ENCODE measurements at places on chromosomes 6 and 20.

- no peak overlapping the region for H3K4me3 ChIP-seq
- DNase-seq: peak; percentile 77
- peaks cover 20% of the 10 kb centered on the region for H3K4me1 ChIP-seq
- no peak overlapping the region for H3K27ac ChIP-seq
- H3K36me3 ChIP-seq: no peaks in the 10 kb centered on the region
- no peaks in the 10 kb centered on the region for H3K27me3 ChIP-seq
Measured at GRCh38 chr6:160973311-160974250, 18.0 kb upstream of the MAP3K4 start.

DNA sequence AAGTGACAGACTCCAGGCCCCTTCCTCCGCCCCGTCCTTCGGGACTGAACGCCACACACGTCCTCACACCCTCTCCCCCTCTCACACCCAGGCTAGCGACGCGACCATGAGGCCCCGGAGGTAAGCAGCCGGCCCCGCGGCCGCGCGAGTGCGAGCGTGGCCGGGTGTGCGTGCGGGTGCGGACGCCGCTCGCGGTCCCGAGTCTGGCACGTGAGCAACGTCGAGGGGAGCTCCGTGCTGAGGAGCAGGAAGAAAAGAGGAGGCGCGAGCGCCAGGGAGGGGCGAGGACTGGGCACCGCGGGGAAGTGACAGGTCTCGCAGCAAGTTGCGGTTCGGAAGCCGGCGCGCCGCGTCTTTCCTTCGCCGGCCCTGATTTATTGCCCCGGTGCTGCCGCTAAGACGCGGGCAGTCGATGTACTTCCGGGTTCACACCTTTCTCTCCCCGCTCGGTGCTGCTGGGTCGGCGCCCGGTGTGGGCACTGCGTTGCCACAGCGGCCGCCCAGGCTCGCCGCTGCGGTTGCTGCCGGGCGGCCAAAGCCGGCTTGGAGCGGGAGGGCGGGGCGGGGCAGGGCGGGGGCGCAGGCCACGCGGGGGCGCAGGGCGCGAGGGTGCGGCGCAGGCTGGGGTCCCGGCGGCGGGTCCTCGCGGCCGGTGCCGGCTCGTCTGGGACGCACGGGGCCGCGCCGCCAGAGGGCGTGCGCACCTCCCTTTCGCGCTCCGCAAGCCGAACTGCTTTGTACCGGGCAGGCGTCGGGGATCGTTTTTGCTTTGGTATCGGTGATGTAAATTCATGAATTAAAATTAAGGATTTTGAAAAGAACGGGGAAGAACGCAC, 15.8 kb upstream of the LIN28B start:
- peaks cover 4% of the 10 kb centered on the region for H3K4me1 ChIP-seq
- H3K4me3 ChIP-seq: peak overlapping the region; percentile 34
- H3K36me3 ChIP-seq: no peaks in the 10 kb centered on the region
- peak; percentile 50 for DNase-seq
- peaks cover 30% of the 10 kb centered on the region for H3K27me3 ChIP-seq
- no peak overlapping the region for H3K27ac ChIP-seq

- H3K27ac ChIP-seq: no peak overlapping the region
- H3K36me3 ChIP-seq: peaks cover 32% of the 10 kb centered on the region
- no peaks in the 10 kb centered on the region for H3K4me1 ChIP-seq
- no peak for DNase-seq
Measured at GRCh38 chr6:7604003-7604402, 14.0 kb downstream of the SNRNP48 start.

- no peaks in the 10 kb centered on the region for H3K36me3 ChIP-seq
- H3K27ac ChIP-seq: no peak overlapping the region
- H3K27me3 ChIP-seq: no peaks in the 10 kb centered on the region
- peak; percentile 67 for DNase-seq
- no peaks in the 10 kb centered on the region for H3K4me1 ChIP-seq
Measured at GRCh38 chr6:104527311-104527710, 332.4 kb downstream of the HACE1 start.

- H3K4me3 ChIP-seq: no peak overlapping the region
- DNase-seq: peak; percentile 78
- H3K36me3 ChIP-seq: no peaks in the 10 kb centered on the region
- peak overlapping the region; percentile 90 for H3K27ac ChIP-seq
- no peaks in the 10 kb centered on the region for H3K27me3 ChIP-seq
Measured at GRCh38 chr20:33423141-33423834, 20.3 kb downstream of the SNTA1 start.

GRCh38 chr20:5180421-5180820, 53.6 kb downstream of the CDS2 start:
- no peak for DNase-seq
- no peaks in the 10 kb centered on the region for H3K27me3 ChIP-seq
- no peak overlapping the region for H3K4me3 ChIP-seq
- H3K36me3 ChIP-seq: peaks cover 47% of the 10 kb centered on the region
- H3K4me1 ChIP-seq: peaks cover 3% of the 10 kb centered on the region

DNA sequence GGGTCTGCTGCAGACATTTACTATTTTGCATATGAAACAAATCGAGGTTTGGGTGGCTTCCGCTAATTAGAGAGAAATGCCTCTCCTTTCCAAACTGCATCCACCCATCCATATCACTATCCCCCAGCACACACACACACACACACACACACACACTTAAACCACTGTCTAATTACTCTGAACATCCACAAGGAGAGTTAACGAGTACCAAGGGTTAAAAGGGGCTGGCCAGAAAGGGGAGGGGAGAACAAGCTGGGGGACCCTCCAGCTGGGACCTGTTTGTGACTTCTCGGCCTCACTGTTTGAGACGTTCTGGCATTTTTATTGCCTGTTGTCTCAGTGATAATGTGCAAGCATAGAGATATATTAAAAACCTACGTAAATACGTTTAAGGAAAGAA, 261.2 kb downstream of the FOXC1 start:
- DNase-seq: no peak
- H3K27ac ChIP-seq: no peak overlapping the region
- H3K4me1 ChIP-seq: peaks cover 30% of the 10 kb centered on the region
- peaks cover 5% of the 10 kb centered on the region for H3K27me3 ChIP-seq
- H3K4me3 ChIP-seq: no peak overlapping the region

- H3K27ac ChIP-seq: no peak overlapping the region
- no peak overlapping the region for H3K4me3 ChIP-seq
- no peaks in the 10 kb centered on the region for H3K36me3 ChIP-seq
- no peaks in the 10 kb centered on the region for H3K27me3 ChIP-seq
- peaks cover 15% of the 10 kb centered on the region for H3K4me1 ChIP-seq
Measured at GRCh38 chr6:15366003-15366535, 120.2 kb downstream of the JARID2 start.

DNA sequence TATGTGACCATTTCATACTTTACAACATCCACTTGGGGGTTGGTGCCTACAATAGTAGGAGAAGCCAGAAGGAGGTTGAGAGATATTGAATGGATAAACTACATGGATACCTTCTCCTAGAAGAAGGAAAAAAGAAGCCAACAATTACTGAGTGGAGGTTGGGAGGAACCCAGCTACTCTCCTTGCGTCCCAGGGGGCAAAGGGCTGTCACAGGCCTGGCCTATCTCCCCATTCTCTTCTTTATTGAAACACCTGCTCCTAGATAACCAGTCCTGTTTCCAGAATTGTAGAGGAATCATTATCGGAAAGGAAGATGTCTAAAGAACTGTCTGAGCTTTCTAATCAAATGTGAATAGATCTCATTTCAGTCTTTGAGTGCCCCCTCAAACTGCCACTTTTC, 115.1 kb downstream of the MAP7 start:
- no peak overlapping the region for H3K4me3 ChIP-seq
- no peak for DNase-seq
- no peaks in the 10 kb centered on the region for H3K27me3 ChIP-seq
- H3K4me1 ChIP-seq: no peaks in the 10 kb centered on the region
- no peaks in the 10 kb centered on the region for H3K36me3 ChIP-seq

- no peak overlapping the region for H3K4me3 ChIP-seq
- H3K27me3 ChIP-seq: no peaks in the 10 kb centered on the region
- peak; percentile 10 for DNase-seq
- H3K4me1 ChIP-seq: no peaks in the 10 kb centered on the region
- no peaks in the 10 kb centered on the region for H3K36me3 ChIP-seq
Measured at GRCh38 chr6:146785001-146785585, 186.3 kb downstream of the ADGB start.

GRCh38 chr20:17107127-17107526, 119.7 kb upstream of the PCSK2 start:
- H3K4me3 ChIP-seq: no peak overlapping the region
- no peaks in the 10 kb centered on the region for H3K27me3 ChIP-seq
- DNase-seq: no peak
- H3K36me3 ChIP-seq: no peaks in the 10 kb centered on the region
- no peak overlapping the region for H3K27ac ChIP-seq
- no peaks in the 10 kb centered on the region for H3K4me1 ChIP-seq

- no peak for DNase-seq
- H3K4me3 ChIP-seq: no peak overlapping the region
- H3K36me3 ChIP-seq: peaks cover 2% of the 10 kb centered on the region
- no peaks in the 10 kb centered on the region for H3K27me3 ChIP-seq
- no peaks in the 10 kb centered on the region for H3K4me1 ChIP-seq
Measured at GRCh38 chr6:5427586-5427985, 166.3 kb downstream of the FARS2 start.

GRCh38 chr20:1206366-1207148, 3.3 kb downstream of the C20orf202 start:
- no peaks in the 10 kb centered on the region for H3K4me1 ChIP-seq
- peaks cover 4% of the 10 kb centered on the region for H3K27me3 ChIP-seq
- no peak overlapping the region for H3K4me3 ChIP-seq
- no peak for DNase-seq
- H3K36me3 ChIP-seq: no peaks in the 10 kb centered on the region

GRCh38 chr6:16380220-16380809, 141.9 kb downstream of the GMPR start:
- H3K36me3 ChIP-seq: peaks cover 3% of the 10 kb centered on the region
- no peak overlapping the region for H3K27ac ChIP-seq
- H3K4me1 ChIP-seq: peaks cover 4% of the 10 kb centered on the region
- no peaks in the 10 kb centered on the region for H3K27me3 ChIP-seq

DNA sequence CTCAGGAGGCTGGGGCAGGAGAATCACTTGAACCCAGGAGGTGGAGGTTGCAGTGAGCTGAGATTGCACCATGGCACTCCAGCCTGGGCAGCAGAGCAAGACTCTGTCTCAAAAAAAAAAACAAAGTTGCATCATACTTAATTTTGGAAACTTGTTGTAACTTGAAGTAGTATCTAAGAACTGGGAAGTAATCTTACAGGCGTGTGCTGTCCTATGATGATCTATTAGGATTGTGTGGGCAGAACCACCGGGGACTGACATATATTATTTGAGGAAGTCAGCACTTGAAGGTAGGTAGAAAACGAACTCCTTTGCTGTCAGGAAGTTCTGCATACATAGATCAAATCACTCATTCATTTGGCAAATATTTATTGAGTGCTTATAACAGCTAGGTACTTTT, 188.5 kb downstream of the ZNF217 start:
- no peak overlapping the region for H3K4me3 ChIP-seq
- no peak overlapping the region for H3K27ac ChIP-seq
- no peaks in the 10 kb centered on the region for H3K36me3 ChIP-seq
- H3K4me1 ChIP-seq: peaks cover 9% of the 10 kb centered on the region
- no peaks in the 10 kb centered on the region for H3K27me3 ChIP-seq
- DNase-seq: no peak

DNA sequence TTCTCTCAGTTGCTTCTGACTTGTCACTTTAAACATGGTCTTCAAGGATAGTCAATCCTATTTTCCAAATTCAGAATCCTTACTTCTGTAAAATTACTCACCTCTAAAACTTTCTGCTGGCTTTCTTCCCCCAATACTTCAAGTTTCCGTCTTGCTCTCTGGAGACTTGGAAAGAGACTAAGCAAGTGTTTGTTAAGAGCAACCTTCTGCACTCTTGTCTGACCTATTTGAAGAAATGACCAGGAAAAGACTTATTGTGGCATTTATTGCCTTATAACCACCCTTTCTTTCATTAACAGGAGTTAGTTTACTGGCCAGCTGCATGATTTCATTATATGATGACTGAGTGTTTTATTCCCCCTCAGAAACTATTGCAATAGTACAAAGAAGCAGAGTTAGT, 181.0 kb downstream of the TBC1D7 start:
- peak; percentile 79 for DNase-seq
- H3K27ac ChIP-seq: no peak overlapping the region
- H3K4me1 ChIP-seq: no peaks in the 10 kb centered on the region
- H3K27me3 ChIP-seq: no peaks in the 10 kb centered on the region
- no peak overlapping the region for H3K4me3 ChIP-seq
- H3K36me3 ChIP-seq: no peaks in the 10 kb centered on the region

GRCh38 chr20:20229595-20229994, 138.3 kb upstream of the INSM1 start:
- H3K27me3 ChIP-seq: no peaks in the 10 kb centered on the region
- H3K27ac ChIP-seq: no peak overlapping the region
- no peaks in the 10 kb centered on the region for H3K36me3 ChIP-seq
- H3K4me1 ChIP-seq: peaks cover 10% of the 10 kb centered on the region

DNA sequence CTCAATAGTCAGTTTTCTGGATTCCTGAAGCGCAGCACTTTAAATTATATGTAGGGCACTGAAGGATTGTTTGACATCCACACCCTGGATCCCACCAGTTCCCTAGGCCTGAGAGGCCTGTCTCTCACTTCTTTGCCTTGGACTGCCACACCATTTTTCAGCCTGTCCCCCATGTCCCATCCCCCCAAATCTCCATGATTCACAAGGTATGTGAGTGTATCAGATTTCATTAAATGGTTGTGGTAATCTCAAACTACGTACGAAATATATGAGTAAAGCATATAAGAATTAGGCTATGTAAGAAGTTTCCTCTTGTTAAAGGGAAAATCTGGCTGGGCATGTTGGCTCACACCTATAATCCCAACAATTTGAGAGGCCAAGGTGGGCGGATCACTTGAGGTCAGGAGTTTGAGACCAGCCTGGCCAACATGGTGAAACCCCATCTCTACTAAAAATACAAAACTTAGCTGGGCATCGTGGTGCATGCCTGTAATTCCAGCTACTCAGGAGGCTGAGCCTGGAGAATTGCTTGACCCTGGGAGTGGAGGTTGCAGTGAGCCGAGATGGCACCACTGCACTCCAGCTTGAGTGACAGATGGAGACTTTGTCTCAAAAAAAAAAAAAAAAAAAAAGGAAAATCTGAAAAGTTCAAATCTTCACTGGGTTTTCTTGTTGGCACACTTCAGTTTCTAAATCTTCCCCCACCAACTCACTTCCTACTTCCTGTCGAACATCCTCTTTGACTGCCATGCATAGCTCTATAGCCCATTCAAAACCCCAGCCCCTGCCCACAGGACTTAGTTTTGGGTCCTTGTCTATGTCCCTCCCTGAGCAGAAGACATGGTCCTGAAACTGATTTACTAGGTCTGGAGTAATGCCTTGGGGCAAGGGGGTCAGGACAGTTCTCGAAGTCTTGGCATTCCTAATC, 97.3 kb upstream of the SHLD1 start:
- no peaks in the 10 kb centered on the region for H3K27me3 ChIP-seq
- peaks cover 14% of the 10 kb centered on the region for H3K4me1 ChIP-seq
- H3K27ac ChIP-seq: no peak overlapping the region
- DNase-seq: no peak

GRCh38 chr6:137717074-137718073, 149.7 kb upstream of the TNFAIP3 start:
- no peak overlapping the region for H3K27ac ChIP-seq
- no peak overlapping the region for H3K4me3 ChIP-seq
- H3K27me3 ChIP-seq: no peaks in the 10 kb centered on the region
- H3K36me3 ChIP-seq: no peaks in the 10 kb centered on the region
- H3K4me1 ChIP-seq: no peaks in the 10 kb centered on the region
- DNase-seq: no peak

- H3K27me3 ChIP-seq: no peaks in the 10 kb centered on the region
- H3K36me3 ChIP-seq: peaks cover 47% of the 10 kb centered on the region
- H3K4me1 ChIP-seq: peaks cover 11% of the 10 kb centered on the region
Measured at GRCh38 chr6:112178846-112179245, 75.5 kb downstream of the LAMA4 start.

- H3K4me1 ChIP-seq: peaks cover 13% of the 10 kb centered on the region
- H3K36me3 ChIP-seq: peaks cover 30% of the 10 kb centered on the region
- H3K27me3 ChIP-seq: no peaks in the 10 kb centered on the region
Measured at GRCh38 chr6:161141173-161141572, 132.7 kb downstream of the AGPAT4 start.
